ENCODE measurements at places on chromosomes 7 and 10.

GRCh38 chr7:138064856-138065357 is 11.4 kb upstream of the AKR1D1 start:
- no peak for DNase-seq

- DNase-seq: no peak
Measured at GRCh38 chr7:116571552-116571951, 46.7 kb downstream of the CAV1 start.

GRCh38 chr7:66114743-66115649 is at the start of gene CRCP:
TSS of gene CRCP (plus strand) at chr7:66114847. CDS start at chr7:66114963, 116 bp downstream.
- DNase-seq: peak; percentile 64

- no peak for DNase-seq
Measured at GRCh38 chr10:93461109-93461806, 20.9 kb downstream of the MYOF start.

GRCh38 chr10:42940487-42941294 is 136.2 kb upstream of the RET start:
- DNase-seq: no peak

DNA sequence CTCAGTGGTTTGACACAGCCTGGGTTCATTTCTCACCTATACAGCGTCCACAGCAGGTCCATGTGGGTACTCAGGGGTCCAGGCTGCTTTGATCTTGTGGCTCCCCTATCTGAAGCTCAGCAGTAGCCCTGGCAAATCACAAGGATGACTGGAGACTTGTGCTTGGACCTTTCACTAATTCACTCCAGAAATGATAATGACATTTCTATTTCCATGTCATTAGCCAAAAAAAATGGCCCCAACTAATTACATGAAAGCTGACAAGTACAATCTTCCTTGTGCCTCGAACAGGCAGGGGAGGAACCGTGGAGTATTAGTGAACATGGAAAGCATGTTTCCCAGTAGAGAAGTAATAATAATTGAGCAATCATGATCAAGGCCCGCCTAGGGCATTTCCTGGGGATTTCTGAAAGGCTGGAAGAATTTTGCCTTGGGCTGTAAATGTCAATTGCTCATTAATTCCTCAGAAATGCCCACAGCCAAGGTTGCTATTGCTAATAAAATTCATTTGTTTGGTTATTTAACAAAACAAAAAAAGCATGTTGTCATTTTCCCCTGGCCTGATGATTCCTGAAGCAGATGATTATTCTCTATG is 586.1 kb downstream of the SDK1 start:
- no peak for DNase-seq

DNA sequence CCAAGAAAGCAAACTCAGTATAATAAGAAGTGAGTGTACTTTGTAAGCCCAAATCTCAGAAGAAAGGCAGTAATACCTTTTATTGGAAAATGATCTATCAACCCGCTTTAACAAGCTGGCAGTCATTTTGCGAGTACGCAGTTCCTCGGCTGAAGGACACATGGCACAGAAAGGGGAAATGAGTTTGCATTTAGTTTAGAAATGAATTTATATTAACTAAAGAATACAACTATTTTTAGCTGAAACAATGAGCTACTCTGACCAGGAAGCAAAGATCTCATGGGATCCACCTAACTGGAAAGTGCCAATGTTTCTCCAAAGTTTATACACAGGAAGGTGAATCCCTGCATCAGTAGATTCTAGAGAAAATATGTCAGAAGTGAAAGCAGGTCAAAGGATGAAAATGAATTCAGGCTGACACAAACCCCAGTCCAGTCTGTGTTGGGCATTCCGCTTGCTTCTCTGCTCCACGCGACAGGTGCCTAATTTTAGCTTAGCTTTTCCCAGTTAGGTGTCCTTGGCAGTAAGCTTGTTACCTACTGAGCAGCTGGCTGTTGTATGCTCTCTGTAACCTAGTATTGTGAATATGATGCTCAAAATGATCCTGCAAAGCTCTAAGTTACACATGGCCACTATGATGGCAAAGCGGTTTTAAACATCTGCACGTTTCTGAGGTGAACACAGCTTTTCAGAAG is 112.8 kb downstream of the LARP4B start:
- DNase-seq: no peak

GRCh38 chr10:108327706-108328105 is 1163.2 kb upstream of the SORCS1 start:
- no peak for DNase-seq

DNA sequence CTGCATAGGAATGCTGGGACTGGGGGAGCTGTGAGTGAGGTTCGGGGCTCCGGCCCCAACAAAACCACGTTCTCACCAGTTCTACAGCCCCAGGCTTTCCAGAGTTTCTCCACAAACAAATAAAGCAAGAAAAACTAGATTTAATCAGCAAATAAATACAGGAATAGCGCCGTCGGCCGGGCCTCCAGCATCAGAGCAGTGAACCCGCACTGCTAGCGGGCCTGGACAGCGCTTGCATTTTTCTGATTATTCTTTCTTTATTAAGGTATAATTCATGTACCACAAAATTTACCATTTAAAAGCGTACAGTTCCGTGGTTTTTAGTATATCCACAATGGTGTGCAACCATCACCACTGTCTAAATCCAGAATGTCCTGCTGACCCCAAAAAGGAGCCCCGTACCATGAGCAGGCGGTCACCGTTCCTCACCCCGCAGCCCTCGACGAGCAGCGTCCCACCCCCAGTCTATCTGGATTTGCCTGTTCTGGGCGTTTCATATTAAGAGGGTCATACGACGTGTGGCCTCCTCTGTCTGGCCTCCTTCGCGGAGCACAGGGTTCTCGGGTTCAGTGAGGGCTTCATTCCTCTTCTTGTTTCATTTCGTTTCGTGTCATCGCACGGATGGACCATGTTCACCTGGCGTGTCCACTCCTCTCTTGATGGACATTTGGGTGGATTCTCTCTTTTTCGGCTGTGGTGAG is 35.5 kb upstream of the FOXL3 start:
- no peak for DNase-seq

DNA sequence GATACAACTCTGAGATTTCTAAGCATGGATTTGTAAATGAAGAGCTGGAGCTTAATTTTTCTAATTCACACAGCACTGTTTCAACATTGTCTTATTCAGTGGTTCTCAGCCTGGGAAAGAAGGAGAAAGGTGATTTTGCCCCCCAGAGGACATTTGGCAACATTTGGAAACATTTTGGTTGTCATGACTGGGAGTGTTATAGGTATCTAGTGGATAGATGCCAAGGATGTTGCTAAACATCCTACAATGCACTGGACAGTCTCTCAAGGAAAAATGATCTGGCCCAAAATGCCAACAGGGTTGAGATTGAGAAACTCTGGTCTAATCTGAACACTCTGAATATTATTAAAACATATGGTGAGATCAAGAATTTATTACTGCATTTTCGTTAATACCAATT is 3.8 kb upstream of the CAV2 start:
- DNase-seq: no peak
